ENCODE measurements at places on chromosomes 12 and 14.

- DNase-seq, result peak; percentile 70
Observed at GRCh38 chr12:55724226-55724939, 4.2 kb downstream of the RDH5 start.

- no peak for DNase-seq
Observed at GRCh38 chr12:131430158-131430742, 280.6 kb upstream of the SFSWAP start.

- no peak for DNase-seq
Observed at GRCh38 chr14:71267007-71267513, 359.8 kb downstream of the PCNX1 start.

- DNase-seq, result no peak
Observed at GRCh38 chr12:77102691-77103090, 37.3 kb upstream of the E2F7 start.

GRCh38 chr12:49671031-49671765 lies 36.0 kb downstream of the FMNL3 start:
- no peak for DNase-seq

DNA sequence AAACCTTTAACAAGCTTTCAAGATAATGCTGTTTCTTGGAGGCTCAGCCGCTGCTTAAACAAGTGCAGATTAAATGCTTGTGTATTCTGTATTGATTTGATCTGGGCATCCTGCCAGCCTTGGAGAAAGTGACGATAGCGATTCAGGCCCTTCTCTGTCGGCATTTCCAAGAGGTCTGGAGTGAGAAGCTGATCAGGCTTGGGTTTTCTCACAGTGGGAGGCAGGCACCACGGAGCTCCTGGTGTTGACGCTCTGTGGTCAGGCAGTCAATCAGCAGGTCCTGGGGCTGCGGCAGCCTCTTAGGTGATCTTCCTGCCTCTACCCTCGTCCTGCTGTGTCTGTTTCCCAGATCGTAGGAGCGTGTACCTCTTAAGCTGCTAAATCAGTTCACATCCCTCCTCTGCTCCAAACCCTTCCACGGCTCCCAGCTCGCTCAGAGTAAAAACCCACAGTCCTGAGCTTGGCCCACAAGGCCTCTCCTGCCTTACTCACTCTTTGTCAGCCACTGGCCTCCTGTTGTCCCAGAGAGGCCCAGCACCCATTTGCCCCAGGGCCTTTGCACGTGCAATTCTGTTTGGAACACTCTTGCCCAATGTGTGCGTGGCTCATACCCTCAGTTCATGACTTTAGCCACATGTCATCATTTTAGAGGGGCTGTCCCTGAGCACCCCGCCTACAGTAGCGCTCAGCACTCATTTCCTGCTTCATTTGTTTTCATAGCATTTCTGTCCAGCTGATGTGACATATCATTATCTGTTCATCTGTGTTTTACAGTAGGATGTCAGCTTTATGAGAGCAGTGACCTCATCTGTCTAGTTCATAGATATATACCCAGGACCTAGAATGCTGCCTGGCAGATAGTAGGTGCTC lies 155.4 kb downstream of the AACS start:
- DNase-seq, result no peak

- no peak for DNase-seq
Observed at GRCh38 chr12:100267603-100268281, 765 bp downstream of the SCYL2 start.

- no peak for DNase-seq
Observed at GRCh38 chr12:115758183-115758582, 519.3 kb downstream of the MED13L start.

GRCh38 chr12:105107171-105107493 lies 399 bp upstream of the WASHC4 start:
- DNase-seq, result no peak

DNA sequence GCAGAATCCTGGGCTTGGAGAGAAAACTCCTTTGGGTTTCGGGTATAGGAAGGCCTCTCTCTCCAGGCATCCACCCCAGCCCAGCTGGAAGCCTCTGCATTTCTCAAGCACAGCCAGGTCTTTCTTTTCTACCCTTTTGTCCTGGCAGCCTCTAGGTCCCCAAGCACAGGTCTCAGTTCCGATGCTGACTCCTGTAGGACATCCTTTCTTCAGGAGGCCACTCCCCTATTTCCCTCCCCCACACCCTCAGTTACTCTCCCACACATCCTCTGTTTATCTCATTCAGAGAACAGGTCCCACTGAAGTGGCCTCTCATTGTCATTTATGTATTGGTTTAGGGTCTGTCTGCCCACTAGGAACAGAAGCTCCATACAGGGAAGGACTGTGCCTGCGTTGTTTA lies 352.6 kb downstream of the VRK1 start:
- DNase-seq, result no peak

- DNase-seq, result no peak
Observed at GRCh38 chr14:36066636-36067035, 109.9 kb downstream of the PTCSC3 start.

- DNase-seq, result no peak
Observed at GRCh38 chr14:77037215-77037937, 8.9 kb upstream of the IRF2BPL start.

- DNase-seq, result peak; percentile 58
Observed at GRCh38 chr14:70622111-70622712, 19.5 kb upstream of the TTC9 start.

- no peak for DNase-seq
Observed at GRCh38 chr12:85798122-85798521, 38.1 kb downstream of the RASSF9 start.

DNA sequence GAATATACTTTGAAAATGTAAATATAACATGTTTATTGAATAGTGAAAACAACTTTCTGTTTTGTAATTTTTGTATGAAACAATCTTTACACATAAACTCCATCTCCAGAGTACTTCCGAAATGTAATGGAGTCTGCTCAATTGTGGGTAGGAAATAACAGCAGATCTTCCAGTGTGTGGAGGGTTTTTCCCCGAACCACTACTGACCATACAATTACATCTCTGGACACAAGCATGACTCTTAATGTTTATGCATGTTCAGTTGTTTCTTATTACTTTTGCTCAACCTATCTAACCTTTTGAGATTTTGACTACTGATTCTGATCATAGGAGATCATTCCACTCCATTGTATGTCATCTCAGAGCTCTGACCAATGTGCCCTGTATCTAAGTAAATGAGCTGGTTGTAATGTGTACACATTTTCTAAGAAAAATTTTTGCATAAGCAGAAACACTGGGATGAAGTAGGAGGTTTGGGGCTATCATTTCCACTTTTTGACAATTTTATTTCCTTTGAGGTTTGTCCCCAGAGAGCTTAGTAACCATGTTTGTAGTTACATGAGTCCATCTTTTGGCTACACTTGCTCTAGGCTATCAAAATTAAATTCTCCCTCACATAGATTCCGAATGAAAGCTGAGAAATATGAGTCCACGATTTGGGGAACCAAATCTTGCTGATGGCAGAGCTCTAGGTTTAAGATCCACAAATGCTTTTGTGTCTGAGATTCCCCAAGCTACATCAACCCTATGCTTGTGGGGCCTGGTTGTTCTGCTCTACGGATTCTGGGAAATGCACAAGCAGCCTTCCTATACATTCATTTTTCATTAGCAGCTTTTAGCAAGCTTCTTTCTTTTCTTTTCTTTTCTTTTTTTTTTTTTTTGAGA lies 21.4 kb upstream of the CLEC4D start:
- no peak for DNase-seq

GRCh38 chr14:57261604-57262003 lies 7.1 kb downstream of the EXOC5 start:
- no peak for DNase-seq

GRCh38 chr12:3933074-3933818 lies 60.0 kb upstream of the PARP11 start:
- no peak for DNase-seq

DNA sequence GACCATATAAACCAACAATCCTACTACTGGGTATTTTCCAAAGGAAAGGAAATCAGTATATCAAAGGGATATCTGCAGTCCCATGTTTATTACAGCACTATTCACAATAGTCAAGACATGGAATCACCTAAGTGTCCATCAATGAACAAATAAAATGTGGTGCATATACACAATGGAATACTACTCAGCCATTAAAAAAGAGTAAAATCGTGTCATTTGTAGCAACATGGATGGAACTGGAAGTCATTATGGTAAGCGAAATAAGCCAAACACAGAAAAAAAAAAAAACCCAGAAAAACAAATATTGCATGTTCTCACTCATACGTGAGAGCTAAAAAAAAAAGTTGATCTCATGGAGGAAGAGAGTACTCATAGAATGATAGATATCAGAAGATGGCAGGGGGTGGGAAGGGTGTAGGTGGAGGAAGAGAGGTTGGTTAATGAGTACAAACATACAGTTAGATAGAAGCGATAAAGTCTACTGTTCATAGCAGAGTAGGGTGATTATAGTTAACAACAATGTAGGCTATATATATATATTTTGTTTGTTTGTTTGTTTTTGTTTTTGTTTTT lies 49.3 kb downstream of the BCAT1 start:
- no peak for DNase-seq

- no peak for DNase-seq
Observed at GRCh38 chr12:65330331-65330730, 51.8 kb downstream of the MSRB3 start.

DNA sequence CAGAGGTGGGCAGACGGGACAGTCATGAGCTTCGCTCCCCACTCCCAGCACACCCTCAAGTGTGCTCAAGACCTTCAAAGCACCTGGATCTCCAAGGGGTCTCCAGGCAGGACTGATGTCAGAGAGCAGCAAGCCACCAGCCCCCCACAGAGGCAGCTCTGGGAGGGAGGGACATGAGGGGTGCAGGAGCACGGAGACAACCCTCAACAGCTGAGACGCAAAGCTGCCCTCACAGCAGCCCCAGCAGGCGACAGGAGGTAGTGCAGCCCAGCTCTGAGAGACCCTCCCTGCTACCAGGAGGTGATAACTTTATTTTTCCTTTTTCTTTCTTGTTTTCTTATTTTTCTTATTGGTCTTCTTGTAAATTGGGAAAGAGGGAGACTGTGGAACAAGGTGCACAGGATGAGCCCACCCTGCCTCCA lies 17.9 kb downstream of the SIVA1 start:
- DNase-seq, result peak; percentile 52

GRCh38 chr12:96271469-96272199 lies 77.5 kb downstream of the ELK3 start:
- DNase-seq, result no peak

DNA sequence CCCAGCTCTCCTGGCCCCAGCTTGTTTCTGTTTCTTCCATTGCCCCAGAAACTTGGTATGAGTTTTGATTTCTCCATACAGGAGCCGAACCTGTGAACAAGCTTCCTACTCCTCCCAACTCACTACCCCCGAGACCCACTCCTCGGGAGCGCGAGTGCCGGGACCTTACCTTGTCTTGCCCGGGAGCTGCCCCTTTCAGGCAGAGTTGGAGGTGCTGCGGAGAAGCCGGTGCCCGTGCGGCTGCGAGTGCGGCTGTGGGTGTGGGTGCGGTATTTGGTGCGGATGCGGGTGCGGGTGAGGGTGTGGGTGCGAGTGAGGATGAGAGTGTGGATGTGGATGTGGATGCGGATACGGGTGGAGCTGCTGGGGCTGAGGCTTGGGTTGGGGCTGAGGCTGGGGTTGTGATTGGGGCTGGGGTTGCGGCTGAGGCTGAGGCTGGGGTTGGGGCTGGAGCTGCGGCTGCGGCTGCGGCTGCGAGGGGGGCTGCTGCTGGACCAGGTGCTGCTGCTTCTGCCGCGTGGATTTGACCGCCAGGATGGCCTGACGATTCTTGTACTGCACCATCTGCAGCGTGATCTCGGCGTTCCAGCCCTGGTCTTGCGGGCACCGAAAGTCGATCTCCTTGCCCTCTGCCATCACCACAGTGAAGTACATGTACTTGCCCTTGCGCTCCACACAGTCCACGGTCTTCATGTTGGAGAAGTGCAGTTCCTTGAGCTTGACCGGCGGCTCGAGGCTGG lies 1.1 kb downstream of the PHLDA1 start:
- peak; percentile 70 for DNase-seq

DNA sequence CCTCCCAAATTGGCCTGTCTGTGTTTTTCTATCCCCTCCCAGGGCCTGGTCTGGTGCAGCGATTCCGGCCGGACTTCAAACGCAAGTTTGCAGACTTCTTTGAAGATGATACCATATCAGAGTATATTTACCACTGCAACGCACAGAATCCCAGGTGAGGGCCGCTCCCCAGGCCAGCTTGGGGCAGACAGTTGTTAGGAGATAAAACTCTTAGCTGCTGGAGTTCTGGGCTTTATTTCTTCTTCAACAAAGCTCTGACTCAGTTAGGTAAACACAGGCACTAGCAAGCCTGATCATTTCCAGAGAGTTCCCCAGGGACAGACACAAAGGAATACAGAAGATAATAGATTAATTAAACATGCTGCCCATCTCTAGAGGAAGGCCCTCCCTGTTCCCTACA lies 8.3 kb downstream of the ABHD4 start:
- no peak for DNase-seq

DNA sequence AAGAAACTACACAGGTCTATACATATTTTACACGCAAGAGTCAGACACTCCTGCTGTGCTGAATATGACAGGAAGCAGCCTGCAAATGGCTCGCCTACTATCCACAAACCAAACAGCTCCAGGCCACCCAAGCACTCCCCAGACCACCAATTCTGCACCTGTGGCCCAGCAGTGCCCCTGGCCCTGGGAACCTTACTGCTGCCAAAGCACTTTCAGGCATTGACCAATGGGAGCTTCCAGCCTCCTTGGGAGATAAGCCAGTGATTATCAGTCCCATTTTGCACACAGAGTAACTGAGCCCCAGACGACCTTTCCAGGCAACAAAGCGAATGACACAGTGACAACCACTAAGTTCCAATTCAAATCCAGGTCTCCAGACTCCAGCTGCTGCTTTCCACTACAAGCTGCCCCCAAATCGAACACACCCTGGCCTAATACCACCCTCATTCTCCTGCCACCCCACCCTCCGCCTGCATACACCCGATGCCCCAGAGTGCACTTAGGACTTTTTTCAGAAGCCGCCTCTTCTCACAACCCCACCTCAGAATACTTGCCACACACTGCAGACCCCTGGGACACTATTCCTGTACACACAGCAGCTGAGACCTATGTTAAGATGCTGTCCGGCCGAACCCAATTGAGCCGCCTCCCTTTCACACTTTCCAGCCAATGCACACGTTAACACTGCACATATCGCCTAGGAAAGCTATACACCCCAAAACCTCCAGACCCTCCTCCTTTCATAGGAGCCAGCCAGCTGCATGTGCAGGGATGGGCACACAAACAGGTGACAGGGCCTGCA lies 126.1 kb upstream of the PRMT8 start:
- no peak for DNase-seq

DNA sequence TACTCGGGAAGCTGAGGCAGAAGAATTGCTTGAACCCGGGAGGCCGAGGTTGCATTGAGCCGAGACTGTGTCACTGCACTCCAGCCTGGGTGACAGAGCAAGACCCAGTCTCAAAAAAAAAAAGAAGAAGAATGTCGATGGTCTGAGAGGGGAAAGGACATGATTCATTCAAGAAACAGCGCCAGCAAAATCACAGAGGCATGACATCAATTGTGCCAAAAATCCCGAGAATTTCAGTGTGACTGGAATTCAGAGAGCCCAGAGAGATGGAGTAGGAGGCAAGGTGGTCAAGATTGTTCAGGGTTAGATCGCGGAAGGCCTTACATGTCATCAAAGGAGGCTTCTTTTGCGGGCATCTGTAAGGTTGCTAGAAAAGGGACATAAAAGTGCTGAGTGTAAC lies 483.3 kb downstream of the VRK1 start:
- DNase-seq, result no peak

- DNase-seq, result no peak
Observed at GRCh38 chr12:104423809-104424208, 32.9 kb upstream of the CHST11 start.

- DNase-seq, result no peak
Observed at GRCh38 chr12:32471591-32472001, 72.2 kb downstream of the FGD4 start.

GRCh38 chr14:92942136-92942535 lies 19.2 kb downstream of the CHGA start:
- no peak for DNase-seq
